SHP77 (cell line): ENCODE measurements at places on chromosomes 13 and 19.

DNA sequence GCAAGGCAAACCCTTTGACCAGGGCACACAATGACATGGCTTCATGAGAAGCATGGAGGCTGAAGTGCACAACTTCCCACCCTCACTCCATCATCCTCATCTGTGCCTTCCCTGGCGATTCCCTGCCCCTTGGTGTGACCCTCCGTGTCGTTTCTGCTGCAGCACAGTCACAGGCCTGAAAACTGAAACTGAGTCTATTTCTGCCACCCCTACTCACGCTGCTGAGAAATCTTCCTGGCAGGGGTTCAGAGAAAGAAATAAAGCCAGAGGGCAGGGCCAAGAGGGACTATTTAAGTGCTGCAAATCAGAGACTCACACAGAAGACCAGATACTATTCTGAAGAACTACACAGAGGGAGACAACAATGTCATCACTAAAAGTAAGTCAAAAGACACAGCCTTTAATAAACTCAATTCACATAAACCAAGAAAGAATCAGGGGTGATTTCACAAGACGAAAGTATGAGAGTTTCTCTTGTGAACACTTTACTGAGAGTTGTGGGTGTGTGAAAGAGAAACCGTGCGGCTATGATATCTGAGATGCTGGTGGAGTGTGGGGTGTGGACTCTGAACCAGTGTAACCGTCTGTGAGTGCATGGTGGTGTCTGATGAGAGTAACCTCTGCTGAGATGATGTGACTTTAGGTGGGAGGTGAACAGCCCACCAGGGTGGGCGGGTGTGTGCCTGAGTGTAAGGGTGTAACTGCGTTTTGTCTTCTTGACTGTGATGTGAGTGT is 23.5 kb downstream of the LGALS16 start:
- DNase-seq = no peak

- DNase-seq = no peak
These were observed 14.7 kb downstream of the C13orf46 start for GRCh38 chr13:113959198-113959597.

- DNase-seq = peak; percentile 50
These were observed 798.3 kb downstream of the GPC5 start for GRCh38 chr13:92196591-92197256.

DNA sequence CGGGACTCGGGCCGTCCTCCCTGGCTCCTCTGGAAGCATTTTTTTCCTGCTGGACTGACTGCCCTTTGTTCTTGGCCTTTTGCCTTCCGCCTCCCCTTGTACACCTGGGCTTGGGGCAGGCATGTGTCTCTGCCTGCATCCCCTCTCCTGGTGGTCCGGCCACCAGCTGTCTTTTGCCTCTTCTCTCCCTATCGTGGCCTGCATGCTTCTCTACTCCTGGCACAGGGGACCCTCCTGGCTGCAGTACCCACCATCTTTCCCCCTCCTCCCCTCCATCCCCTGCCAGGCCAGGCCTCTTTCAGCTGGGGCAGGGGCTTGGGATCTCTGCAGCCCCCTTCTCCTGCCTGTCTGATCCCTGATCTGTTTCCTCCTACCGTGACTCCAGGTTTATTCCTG is 12.1 kb downstream of the WTIP start:
- DNase-seq = no peak

GRCh38 chr13:109870274-109870673 is 83.9 kb upstream of the IRS2 start:
- DNase-seq = no peak
